Left cardiac atrium (tissue), 4 donors: ENCODE measurements at places on chromosomes 6 and 20. TPM values are rescaled to one million over a fixed set of nuclear protein-coding genes. Genes with fewer than 3 reads are reported as not detected.

- no peak for DNase-seq
Measured at GRCh38 chr20:14116037-14116436, 120.7 kb downstream of the MACROD2 start.

- DNase-seq: no peak
Measured at GRCh38 chr6:28565823-28566526, 40.3 kb downstream of the GPX5 start.

The LST1 gene
- 16.0 TPM for total RNA-seq

- no peak for DNase-seq
Measured at GRCh38 chr6:137736911-137737310, 130.1 kb upstream of the TNFAIP3 start.

- DNase-seq: no peak
Measured at GRCh38 chr6:31038559-31038958, 28.3 kb downstream of the MUC22 start.
